ENCODE measurements at places on chromosomes 2 and 18.

DNA sequence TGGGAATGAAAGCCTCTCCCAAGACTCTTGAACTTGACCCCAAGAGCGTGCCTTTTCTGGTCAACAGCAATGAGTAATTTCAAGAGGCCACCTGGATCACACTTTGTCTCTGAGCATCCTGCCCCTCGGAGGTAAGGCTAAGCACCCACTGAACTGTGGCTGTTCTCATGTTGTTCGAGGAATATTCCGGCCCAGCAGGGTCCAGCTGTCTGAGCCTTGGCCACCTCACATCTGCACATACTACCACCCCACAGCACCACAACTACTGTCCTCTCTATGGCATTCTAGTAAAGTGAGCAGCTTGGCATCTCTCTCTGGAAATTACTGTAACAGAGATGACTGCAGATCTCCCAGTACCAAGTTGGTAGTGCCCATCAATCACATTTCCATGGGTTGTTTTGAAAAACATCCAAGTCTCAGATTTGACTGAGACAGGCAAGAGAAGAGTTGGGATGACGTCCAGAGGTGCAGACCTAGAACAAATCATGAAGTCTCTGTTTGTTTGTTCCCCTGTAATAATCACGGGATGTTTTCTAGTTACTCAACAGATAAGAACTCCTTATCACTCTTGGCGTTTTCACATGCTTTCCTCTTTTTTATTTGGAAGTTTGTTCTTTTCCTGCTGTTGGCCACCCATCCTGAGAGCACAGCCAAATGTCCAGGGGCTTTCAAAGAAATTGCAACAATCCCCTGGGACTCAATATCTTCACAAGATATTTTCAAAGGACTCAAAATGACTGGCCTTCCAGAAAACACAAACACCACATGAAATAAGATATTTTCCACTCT is 336.0 kb upstream of the TNP1 start:
- no peak for DNase-seq

DNA sequence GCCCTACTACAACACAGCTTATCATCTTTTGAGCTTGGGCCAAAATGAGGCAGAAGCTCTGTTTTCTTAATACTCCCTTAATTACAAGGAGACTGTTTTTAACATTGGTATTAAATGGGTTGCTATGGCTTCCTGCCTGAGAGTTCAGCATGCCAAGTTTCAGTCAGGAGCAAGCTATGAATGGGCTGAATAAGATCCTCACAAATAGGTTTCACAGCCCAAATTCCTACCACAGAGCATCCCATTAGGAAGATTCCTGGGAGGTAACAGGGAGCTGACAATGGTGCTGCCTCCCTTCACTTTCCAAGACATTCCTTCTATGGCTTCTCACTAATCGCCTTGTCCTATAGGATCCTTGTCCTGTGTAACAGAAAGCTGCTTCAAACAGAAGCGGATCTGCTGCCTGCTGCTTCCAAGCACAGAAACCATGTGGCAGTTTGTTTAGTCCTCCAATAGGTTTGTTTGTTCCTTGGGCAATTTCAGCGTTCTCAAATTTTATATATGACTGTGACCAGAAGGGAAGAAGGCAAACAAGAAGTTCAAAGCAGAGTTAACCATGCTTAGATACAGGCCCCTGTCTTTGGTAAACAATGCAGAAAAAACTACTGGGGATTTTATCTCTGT is 70.9 kb downstream of the NCKAP5 start:
- no peak for DNase-seq

DNA sequence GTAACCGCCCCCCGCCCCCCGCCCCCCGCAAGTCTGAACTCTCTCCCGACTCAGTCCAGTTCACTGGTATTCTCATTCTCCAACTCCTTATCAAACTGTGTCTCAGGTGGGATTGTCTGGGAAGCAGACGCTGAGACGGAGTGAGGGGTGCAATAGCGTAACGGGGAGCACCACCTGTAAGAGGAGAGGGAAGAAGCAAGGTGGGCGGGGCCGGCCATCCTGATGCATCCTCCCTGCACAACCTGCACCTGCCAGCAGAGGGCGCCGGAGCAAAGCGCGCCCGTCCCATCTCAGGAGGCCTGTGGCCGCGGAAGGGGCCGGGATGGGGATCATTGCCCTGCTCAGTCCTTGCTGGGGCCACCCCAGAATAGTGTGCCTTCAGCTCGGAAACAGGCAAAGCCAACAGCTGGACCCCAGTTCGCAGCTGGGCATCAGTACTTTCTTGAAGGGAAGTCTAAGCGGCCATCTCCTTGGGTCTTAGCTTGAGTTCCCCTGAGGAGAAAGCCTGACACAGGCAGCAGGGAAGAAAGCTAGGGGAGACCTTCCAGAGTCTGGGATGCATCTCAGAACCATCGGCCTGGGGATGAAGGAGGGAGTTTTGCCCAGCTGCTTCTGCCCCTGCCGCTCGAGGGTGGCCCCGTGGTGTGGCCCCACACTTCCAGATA is 208.0 kb downstream of the TFCP2L1 start:
- no peak for DNase-seq

DNA sequence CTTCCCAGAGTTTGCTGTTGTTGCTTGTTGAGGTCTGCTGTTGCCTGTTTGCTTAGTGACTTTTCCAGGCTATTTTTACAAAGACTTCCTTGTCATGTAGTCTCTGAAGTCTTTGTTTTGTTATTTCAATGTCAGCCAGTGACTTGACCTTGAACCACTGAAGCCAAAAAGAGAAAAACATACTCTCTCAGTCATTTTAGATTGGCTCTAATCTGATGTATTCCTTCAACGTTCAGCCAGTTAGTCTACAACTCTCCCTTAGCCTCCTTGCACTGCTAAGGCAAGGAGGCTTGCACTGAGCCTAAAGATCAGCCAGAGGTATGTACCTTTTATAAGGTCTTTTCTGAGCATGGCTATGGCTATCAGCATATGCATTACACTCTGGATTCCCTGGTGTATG is 27.9 kb downstream of the KIAA1328 start:
- DNase-seq: no peak

- DNase-seq: no peak
These were observed 95.9 kb upstream of the MSH2 start for GRCh38 chr2:47307066-47307465.

DNA sequence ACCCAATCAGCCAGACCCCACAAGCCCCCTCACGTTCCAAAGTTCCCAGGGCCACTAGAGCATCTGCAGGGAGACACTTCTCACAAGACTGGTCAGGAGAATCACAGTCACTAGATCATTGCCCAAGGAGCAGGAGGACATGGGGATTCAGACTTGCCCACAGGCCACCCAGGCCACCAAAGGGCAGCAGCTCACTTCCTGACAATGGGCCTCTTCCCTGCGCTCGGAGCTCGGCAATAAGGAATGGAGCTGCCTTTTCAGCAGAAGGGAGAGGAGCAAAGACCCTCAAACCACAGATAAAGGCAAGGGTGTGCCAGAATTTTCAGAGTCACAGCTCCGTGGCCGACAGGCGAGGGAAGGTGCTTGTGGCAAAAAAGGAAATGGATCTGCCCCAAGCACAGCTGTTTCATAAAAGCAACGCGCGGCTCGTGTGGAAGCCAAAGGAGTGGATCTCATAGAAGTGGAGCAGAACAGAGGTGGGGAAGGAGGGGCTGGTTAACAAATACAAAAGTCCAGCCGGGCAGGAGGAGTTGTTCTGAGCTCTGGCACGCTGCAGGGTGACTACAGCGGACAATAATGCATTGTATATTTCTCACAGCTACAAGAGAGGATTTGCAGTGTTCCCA is 72.1 kb downstream of the EDAR start:
- DNase-seq: no peak

- DNase-seq: no peak
These were observed 997 bp downstream of the BOK start for GRCh38 chr2:241559323-241560161.

DNA sequence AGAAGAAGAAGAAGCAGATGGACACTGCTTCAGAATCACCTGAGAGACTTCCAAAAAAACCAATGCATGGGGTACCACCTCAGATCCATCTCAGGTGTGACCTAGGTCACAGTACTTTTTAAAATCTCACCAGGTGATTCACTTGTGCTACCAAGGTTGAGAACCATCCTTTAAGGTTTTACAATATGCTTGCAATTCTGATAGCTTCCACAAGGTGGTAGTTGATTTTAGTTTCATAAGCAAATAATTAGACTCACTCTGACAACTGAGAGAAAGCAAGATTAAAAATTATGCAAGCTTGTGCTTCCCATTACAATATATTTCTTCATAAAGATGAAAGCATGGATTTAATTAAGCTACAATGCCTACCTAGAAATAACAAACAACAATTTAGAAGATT is 355.1 kb downstream of the EN1 start:
- DNase-seq: no peak

DNA sequence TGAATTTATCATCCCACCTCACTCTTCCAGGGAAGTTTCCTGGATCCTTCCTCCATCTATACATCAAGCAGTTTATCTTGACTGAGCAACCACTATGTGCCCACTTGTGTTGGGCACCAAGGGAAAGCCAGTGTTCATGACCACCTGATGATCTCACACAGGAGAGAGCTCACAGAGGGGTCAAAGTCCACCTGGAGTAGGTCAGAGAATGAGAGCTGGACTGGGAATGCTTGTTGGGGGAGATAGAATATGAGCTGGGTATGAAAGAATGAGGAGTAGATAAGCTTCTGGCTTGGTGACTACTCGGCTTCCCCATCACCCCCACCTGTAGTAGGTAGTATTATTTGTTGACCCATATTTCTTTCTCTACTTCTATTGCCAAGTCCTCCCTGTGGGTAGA is 72.2 kb upstream of the CYRIA start:
- DNase-seq: no peak

DNA sequence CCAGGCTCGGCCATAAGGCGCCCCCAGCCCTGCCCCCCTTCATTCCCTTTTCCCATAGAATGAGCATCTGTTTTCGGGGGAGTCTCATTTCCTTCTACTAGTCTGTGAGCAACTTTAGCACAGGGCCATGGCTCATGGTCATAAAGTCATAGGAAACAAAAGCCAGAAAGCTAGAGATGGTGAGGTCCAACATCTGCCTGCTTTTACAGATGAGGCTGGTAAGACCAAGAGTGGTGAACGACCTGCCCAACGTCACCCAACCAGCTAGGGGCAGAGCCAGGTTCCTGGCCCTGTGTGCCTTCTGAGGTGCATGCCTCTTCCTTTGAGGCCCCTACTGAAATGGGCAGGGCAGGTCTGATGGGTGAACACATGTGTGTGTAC is 212.7 kb downstream of the DYSF start:
- no peak for DNase-seq

DNA sequence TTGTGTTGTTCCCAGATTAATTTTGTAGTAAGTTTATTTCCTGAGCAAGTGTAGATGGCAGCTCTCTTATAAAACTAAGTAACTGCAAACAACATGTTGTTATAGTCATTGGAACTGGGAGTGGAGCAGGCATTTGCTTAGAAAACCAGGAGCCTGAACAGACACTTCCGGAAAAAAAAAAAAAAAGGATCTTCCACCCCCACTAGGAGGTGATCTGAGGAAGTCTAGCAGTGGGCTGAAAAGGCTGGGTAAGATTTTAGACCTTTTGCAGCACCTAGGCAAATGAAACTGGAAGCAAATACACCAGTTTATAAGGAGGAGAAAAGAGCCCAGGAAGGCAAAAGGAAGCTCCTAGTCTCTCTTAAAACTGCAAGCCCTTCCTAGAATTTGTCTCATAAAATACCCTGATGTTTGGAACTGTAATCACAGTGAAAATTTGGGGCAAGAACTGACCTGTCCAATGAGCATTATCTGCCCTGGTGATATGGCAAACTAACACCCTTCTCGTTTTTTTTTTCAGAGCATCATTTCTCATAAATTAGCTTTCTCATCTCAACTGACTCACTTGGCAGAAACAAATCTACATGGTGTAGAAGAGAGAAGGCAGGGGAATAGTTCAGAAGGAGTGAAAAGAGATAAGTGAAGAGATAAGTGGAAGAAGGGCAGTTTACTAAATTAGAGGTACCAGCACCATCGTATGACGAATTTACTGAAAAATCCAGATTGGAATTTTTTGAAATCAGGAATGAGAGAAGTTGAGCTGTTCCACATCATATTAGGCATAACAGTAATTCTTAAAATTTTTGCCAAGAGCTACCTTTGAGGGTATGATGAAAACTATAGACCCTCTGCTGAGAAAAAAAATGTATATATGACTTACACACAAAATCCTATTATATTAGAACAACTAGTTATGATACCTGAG is 4.2 kb upstream of the CCNYL1 start:
- no peak for DNase-seq

GRCh38 chr2:174632841-174633622 is 35.4 kb upstream of the WIPF1 start:
- no peak for DNase-seq

DNA sequence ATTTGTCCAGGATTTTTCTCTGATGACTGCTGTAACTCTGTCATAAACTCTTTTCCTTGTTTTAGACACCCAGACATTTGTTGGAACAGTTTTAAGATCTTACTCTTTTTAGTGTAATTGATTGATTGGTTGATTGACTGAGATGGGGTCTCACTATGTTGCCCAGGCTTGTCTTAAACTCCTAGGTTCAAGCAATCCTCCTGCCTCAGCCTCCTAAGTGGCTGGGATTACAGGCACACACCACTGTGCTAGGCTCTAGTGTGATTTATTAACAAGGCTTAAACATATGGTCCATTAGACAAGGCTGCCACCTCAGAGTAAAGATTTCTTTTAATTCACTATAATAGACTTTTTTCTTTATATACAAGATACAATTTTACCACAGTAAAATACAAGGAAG is 2.0 kb downstream of the PAIP2B start:
- DNase-seq: no peak

- no peak for DNase-seq
These were observed 459.9 kb downstream of the PIK3C3 start for GRCh38 chr18:42414756-42415454.

DNA sequence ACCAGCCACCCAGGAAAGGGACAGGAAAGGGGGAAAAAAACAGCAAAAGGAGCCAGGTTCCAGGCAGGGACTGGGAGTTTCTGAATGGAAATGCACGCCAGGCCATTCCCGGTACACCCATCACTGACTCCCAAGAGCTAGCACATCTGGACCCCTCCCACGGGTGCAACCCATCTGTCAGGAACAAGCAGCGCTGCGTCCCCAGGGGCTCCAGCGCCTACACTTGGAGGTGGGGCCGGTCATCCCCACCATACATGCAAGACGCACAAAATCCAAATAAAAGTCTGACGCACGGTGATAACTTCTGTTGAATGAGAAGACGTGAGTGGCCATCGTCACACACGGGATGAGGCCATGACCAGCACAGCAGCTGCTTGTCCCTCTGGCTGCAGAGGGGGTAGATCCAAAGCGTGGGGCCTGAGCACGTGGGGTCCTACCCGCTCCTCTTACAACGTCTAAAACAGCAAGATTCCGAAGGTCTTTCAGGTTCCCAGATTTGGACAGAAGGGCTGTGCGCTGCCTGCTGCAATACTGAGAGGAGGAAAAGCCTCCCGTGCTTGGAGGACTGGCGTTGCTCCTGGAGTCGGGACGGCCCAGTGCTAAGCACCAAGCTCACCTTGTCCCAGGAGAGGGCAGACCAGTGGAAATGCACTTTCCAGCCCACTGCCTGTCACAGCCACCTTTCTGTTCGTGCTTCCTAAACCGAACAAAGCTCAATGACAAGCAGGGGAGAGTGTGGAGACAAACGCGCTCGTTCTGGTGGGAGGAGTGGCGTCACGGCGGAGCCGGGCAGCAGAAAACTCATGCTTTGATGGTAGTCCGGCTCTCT is 68.9 kb downstream of the NDUFA10 start:
- no peak for DNase-seq
